ENCODE measurements at places on chromosomes 3 and 15.

GRCh38 chr3:129616713-129617112 is 10.2 kb upstream of the PLXND1 start:
- no peak for DNase-seq

- DNase-seq, result no peak
Observed at GRCh38 chr3:46399557-46399956, 7.3 kb downstream of the CCR5AS start.

- DNase-seq, result no peak
Observed at GRCh38 chr3:148815316-148816110, 12.1 kb upstream of the CPB1 start.

DNA sequence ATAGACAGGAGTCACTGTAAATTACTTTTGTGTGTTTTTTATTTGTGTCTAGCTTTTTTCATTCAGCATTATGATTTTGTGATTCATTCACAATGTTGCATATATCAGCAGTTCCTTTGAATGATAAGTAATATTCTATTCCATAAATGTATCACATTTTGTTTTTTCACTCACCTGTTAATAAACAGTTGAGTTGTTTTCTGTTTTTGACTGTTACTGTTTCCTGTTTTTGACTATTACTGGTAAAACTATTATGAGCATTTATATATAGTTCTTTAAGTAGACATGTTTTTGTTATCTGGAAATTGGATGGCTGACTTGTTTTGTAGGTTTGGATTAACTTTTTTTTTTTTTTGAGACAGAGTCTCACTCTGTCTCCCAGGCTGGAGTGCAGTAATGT is 138.4 kb downstream of the RSRC1 start:
- DNase-seq, result no peak

DNA sequence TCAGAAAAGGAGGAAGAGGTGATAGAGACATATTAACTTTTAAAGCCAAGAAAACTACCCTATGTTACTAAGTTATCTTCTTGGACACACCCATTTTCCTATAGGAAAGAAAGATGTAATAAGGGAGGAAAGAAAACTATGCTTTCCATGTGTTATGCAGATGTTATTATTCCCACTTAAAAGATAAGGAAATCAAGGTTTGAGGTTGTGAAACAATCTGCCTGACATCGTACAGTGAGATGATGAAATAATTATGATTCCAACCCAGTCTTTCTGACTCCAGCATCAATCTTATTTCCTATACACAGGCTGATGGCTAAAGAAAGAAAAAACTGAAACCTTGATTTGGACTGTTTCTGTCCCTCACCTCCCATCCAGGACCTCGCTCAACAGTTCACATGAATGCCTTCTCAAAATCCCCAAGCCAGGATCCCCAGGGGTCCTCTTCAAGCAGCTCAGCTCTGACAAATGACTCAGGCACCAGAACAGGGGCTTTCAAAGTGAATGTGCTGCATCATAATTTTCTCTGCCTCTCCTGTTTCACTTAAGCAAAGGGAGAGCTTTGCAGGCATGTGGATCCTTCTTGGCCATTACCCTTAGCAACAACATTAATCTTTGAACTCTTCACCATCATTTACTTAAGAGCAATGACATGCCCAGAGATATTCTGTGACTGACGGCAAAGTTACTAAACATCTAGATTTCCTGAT is 12.4 kb upstream of the EID1 start:
- DNase-seq, result no peak

All from activated CD8-positive, alpha-beta memory T cell treated with anti-CD3 and anti-CD28 coated beads for 1 hour (primary cell).